ENCODE measurements at places on chromosomes 2 and 18.

- no peak for DNase-seq
These were observed 111.6 kb downstream of the FAM210A start for GRCh38 chr18:13614641-13615288.

- DNase-seq, result no peak
These were observed 15.4 kb upstream of the WIPF1 start for GRCh38 chr2:174612970-174613369.

- no peak for DNase-seq
These were observed 2.0 kb upstream of the CAPN14 start for GRCh38 chr2:31219131-31219969.

DNA sequence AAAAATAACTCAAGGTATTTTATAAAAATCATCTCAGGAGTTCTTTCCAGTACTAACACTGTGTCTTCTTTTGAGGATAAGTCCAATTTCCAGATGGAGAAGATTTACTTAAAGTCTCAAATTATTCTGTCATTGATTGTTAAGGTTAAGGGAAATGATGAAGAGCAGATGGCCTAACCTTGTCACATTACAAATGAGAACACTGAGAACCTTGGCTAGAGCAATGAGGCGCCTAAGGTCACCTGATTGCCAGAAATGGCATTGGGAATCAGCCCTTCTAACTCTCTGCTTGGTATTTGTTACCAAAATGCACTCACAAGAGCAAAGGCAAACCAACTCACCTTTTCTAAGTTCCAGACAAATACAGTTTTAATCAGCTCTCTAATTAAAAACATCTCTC, 835.1 kb downstream of the RNF144A start:
- DNase-seq, result no peak

DNA sequence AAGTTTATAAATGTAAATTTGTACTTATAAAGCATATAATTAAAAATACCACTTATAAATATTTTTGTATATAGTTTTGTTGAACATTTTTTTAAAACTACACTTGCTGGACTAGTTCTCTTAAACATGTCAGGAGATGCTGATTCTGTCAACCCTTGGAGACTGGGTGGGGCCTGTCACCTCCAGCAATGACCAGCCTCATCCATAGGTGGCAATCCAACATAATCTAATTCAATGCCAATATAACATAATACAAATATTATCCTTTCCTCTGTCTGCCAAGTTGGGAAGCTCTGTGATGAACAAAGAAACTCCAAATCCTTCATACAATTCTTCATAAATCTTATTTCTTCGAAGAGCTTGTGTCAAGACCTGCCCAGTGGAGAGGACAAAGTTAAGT, 140.4 kb downstream of the RBMS1 start:
- DNase-seq, result no peak

- no peak for DNase-seq
These were observed 64.4 kb downstream of the IL1R2 start for GRCh38 chr2:102056079-102056581.

DNA sequence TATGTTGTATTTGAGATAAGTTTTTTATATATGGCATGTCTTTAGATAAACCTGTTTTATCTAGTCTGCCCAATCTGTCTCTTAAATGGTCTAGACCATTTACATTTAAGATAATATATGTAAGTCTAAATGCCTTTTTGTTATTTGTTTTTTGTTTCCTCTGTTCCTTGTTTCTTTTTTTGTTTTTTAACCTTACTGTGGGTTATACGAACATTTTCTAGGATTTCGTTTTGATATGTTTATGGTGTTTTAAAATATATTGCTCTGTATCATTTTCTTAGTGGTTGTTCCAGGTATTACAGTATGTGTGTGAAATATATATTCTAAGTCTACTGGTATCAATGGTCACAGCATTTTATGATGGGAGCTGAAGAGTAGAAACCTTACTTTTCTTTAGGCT, 13.3 kb downstream of the BCL2L11 start:
- no peak for DNase-seq

- DNase-seq, result no peak
These were observed 12.1 kb downstream of the LCLAT1 start for GRCh38 chr2:30459140-30459539.
